ENCODE measurements at places on chromosomes 6 and 20.

DNA sequence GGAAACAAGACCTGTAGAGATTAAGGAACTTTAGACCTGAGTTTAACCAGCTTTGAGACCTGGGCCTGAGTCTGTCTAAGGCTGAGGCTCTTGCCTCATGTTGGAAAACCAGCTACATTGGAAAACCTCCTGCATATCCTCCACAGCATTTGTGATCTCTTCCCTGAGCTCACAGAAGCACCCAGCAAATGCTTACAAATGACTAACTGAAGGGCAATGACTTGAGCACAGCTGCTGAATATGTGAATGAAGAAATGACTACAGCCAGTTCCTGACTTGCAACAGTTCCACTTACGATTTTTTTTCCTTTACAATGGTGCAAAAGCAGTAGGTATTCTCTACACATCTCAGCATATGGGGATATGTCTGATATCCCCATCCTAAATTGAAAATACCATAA is 112.4 kb upstream of the RREB1 start:
- no peak for DNase-seq

DNA sequence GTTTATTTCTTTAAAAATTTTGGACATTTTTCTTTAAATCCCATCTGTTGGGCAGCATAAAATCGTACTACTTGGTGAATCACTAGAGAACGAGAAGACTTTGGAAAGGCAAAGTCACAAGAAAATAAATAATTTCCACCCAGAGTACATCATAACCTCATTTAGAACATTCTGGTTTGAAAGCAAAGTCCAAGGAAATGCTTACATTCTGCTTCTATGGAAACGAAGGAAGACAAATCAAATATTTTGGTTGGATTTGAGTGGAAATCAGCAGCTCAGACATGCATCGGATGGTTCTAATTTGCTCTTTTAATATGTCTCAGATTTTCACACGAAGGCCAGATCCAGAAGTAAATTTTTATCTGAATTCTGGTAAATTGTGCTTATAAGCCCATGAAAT is 60.7 kb upstream of the LTV1 start:
- DNase-seq = peak; percentile 37

- peak; percentile 78 for DNase-seq
Measured at GRCh38 chr20:53708129-53708968, 114.7 kb upstream of the ZNF217 start.

DNA sequence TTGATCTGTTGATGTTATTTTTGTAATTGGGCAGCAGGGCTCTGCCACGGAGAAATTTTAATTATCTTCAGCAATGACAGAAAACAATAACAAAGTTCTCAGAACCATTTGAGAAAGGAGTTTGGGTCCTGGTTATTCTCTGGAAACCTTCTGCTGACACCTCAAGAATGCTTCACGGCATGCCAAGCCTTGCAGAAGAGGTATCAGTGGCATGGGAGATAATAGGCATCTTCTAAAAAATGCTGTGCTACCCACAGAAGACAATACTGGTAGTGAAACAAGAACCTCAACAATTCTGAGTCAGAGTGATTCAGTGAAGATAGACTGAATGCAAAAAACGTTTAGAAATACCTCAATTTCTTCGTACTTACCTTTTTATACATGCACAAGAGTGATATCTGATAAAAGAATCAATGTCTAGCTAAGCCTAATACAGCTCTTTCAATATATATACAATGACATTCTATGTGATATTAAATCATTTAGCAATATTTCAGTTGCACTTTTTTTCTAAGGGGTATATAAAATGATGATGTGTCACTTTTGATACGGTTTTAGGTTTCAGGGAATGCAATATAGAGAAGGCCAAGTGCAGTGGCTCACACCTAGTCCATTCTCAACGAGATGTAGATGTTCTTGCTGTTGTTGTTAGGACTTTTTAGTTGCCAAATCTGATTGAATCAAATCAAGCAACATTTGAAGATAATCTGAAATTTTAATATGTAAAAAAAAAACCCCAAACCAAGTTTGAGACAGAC is 110.4 kb upstream of the COL21A1 start:
- peak; percentile 14 for DNase-seq

GRCh38 chr6:2745246-2745645 is 5.5 kb downstream of the MYLK4 start:
- DNase-seq = no peak
